ENCODE measurements at places on chromosomes 12 and 14.
A peak's percentile ranks its signal among the peaks of the same experiment; 100 is the strongest.

- H3K27ac ChIP-seq, result no peak overlapping the region
- peak overlapping the region; percentile 37 for H3K4me3 ChIP-seq
- peak; percentile 65 for DNase-seq
- H3K36me3 ChIP-seq, result no peaks in the 10 kb centered on the region
Measured at GRCh38 chr14:61472801-61473376, 151.5 kb downstream of the PRKCH start.

GRCh38 chr12:127742231-127742630, 524.7 kb upstream of the TMEM132C start:
- no peaks in the 10 kb centered on the region for H3K27me3 ChIP-seq
- no peak overlapping the region for H3K27ac ChIP-seq
- H3K36me3 ChIP-seq, result no peaks in the 10 kb centered on the region

DNA sequence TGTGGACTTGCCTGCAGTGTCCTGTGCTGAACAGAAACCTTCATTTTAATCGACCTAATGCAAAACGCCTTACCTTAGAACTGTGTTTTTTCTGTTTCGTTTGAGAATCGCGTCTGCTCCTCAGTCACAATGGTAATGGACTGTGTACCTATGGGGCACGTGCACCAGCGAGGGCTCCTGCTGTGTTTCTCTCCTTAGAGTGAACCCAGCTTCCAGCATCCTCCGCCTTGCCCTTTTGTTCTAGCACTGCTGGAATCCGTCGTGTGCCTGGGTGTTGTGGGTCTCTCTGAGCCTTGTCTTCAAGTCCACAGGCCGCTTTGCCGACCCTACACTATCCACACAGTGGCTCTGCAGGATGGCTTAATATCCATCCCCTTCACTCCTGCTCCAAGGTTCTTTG, 3.6 kb downstream of the AMN start:
- no peak overlapping the region for H3K27ac ChIP-seq
- DNase-seq, result no peak
- H3K4me3 ChIP-seq, result no peak overlapping the region
- peaks cover under 1% of the 10 kb centered on the region for H3K27me3 ChIP-seq

DNA sequence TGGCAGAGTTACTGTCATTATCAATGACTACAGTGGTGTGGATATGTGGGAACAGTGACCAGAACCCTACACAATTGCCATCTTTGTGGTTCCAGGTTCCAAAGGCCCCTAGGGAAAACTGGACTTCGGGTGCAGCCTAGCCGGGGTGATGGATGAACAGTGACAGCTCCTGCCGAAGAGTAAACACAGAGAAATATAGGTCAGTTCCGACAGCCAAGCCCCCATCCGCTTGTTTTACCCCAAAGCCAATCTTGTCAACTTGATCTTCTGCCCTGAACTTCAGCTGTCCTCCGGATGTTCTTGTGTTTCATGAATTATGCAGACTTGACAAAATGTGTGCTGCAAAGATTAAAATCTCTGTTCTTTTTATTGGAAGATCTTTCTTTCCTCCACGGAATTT, 200.4 kb upstream of the SRRM4 start:
- H3K4me1 ChIP-seq, result no peaks in the 10 kb centered on the region
- no peak overlapping the region for H3K4me3 ChIP-seq
- no peak overlapping the region for H3K27ac ChIP-seq
- no peak for DNase-seq

DNA sequence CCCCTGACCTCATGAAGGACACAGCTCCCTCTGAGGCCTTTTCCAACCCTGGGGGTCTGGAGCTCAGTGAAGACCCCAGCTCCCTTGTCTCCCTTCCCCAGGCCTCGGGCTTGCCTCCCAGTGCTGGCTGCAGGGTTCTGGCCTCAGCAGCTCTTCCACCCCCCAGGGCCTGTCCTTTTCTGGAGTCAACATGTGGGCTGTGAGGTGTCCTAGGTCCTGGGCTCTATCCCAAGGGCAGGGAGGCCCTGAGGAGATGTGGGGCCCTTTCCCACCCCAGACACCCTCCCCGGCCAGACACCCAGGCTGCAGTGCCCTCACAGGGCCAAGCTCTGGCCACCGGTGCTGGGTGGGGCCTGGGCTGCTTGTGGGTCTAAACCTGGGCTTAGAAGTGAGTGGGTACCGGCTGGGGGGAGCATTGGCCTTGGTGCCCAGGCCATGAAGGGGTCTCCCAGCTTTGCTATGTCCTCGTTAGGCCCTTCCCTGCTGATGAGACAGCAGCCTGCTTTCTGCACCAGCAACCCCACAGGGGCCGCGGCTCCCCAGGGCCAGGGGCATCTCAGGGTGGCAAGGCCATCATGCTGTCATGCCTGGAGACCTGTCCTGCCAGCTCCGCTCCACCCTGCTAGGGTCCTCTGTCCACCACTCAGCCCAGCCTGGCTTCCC, 2.7 kb upstream of the CRIP2 start:
- DNase-seq, result no peak
- no peaks in the 10 kb centered on the region for H3K27me3 ChIP-seq
- H3K36me3 ChIP-seq, result no peaks in the 10 kb centered on the region

- no peak overlapping the region for H3K27ac ChIP-seq
- H3K27me3 ChIP-seq, result no peaks in the 10 kb centered on the region
- no peak overlapping the region for H3K4me3 ChIP-seq
- no peaks in the 10 kb centered on the region for H3K36me3 ChIP-seq
Measured at GRCh38 chr12:116803013-116803736, 65.1 kb downstream of the RNFT2 start.
